Cardiac fibroblast (primary cell): ENCODE measurements at places on chromosomes 2 and 18.

DNA sequence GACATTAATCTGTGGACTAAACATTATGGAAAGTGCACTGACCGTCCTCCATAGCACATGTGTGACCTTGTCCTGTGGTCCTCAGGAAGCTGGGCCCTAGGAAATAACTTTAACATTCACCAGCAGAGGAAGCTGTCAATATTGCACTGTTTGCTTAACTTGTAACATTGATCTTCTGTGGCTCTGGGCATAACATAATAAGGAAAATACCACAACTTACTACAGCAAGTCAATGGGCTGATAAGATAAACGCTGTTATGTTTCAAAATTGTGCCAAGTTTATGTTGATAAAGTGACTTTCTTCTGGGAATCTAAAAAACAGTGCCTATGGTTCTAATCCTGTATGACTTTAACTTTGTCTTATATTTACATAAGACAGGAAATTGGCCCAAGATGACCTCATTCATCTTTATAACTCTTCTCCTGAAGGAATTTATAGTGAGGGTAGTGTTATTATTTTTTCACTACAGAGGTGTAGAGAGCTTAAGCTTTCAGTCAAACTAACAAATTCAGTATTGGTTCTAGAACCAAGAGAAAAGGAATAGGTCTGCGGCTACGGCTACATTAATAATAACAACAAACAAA, 113.7 kb upstream of the MAP4K3 start:
- DNase-seq, result peak; percentile 39

DNA sequence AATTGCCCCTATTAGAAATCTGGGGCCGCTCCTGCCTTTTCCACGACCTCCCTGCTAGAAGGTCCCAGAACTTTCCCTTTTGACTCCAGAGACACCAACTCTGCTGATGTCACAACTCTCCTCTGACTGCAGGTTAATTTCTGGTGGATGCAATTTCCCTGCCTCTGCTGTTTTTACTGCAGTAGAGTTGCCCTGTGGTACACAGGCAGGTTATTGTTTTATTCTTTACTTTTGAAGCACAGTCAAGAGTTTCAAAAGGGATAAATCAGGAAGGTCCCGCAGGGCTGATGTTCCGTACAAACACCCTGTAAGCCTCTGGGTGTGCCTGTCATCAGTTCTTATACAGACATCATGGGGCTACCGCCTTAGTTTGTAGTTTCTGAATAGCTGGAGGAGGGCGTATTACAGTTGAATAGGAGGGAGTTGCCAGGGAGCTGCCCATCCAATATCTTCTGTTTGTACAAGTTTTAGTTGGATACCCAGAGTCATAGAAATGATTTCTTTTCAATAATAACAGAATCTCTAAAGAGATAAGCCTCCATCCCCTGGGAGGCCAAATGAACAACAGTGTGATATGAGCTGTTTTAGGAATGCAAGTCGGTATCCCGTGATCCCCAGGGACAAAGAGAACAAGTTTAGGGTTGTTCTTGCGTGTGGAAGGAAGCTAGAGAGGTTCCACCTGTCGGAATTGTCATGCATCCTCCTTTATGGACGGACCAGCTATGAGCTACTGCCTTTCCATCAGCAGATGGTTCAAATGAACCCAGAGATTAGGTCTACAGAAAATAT, 108.4 kb upstream of the COPS8 start:
- DNase-seq, result peak; percentile 35

DNA sequence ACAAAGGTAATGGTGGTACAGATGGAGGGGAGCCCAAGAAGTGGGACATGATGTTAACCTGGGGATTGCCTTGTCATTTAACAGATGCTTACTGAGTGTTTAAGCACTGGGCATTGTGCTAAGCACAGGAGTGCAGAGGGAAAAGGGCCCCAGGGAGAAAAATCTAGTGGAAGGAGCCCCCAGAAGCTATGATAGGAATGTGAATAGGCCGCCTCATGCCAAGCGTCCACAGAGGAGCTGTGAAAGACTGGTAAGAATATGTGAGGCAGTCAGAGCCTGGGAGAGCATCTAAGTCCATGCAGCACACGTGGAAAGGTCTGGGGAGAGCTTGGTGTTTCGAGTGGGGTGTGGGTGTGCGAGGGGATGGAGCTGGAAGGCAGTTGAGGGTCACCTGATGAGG, 5.5 kb downstream of the ZNF532 start:
- DNase-seq, result peak; percentile 53

- DNase-seq, result no peak
Observed at GRCh38 chr18:77056344-77057005, 76.1 kb downstream of the MBP start.

DNA sequence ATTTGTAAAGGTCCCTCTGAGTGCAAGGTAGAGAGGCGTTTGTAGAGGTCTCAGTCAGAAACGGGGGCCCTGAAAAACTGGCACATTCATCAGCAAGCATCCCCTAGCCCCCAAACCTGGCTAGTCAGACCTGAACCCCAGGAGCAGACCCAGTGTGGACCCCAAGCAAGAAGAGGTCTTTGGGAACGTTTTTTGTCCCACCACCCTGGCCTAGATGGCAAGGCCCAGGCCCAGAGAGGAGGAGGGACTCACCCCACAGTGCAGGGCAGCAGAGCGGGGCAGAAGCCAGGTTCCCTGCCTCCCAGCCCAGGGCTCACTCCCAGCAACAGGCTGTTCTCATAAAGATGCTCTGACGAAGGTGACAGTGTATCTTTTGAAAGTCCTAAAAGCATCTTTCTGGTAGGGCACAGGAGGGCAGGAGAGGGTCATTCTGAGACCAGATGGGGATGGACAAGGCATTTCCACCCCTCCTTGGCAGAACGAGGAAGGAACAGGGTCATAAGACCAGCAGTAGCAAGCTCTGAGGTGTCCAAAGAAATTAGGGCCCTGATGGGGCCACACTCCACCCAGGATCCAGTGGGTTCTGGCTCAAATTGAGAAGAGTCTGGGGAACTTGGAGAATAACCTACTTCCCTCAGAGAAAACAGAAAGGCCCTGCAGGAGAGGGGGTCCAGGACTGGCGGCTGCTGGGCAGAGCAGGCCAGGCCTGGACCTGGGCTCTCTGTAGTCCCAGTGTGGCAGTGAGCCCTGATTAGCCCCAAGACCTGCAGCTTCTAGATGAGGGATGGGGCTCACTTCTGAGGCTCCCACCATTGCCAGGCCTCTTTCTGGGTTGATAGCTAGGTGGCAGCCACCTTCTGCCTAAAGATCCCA, 18.2 kb downstream of the ADRA2B start:
- no peak for DNase-seq

- DNase-seq, result no peak
Observed at GRCh38 chr18:8151181-8151580, 458.1 kb upstream of the RAB12 start.

DNA sequence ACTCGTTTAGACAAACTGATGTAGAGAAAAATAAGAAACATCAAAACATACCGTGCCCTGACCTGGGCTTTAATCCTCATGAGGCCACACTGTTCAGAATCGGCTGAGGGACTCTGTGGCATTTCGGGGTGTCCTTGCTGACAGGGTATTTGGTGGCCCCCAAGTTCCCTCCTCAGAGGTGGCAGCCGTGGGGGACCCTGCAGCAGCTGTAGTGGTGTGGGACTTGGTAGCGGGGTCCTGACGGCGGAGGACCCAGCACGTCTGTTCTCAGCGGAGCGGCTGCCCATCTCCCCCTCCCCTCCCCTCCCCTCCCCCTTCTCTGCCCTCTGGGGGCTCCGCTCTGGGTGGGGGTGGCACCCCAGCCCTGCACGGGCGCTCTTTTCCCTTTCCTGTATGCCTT, 18.4 kb downstream of the KCNG2 start:
- no peak for DNase-seq

- no peak for DNase-seq
Observed at GRCh38 chr2:209969692-209970091, 32.7 kb upstream of the RPE start.

DNA sequence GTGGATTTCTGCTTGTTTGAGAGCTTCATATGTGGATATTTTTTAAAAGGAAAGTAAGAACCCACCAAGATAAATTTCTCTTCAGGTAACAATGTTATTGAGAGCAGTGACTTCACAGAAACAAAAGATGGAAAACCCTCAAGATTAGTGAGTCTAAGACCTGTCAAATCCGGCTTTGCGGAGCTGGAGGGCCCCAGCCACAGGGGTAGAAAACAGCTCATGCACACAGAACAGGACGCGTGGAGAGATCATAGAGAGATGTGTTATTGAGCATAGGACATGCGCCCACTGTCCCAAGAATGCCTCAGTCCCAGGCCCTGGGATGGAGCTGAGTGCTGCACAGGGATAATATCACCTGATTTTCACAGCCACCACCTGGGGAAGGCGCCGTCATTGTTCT, 21.3 kb downstream of the EDAR start:
- no peak for DNase-seq

DNA sequence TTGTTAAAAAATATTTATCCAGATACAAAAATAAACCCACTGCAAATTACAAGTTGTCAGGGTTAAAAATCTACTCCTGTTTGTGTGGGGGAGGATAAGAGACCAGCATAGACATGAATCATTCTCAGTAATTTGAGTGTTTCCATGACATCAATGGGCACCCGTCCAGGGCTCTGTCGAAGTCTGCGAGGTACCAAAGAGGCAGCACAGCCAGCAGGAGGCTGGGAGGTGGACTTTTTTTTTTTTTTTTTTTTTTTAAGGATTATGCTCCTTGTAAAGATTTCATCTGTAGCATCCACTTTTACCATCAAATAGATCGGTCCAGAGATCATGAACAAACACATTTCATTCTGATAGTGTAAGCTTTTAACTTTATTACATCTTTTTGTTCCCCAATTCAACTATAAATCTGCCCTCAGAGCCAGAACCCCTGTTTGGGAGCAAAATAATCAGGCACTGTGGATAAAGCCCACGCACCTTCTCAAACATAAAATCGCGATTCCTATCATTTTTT, 182.0 kb downstream of the TCF4 start:
- peak; percentile 98 for DNase-seq

GRCh38 chr18:61551586-61551985, 218.4 kb downstream of the CDH20 start:
- DNase-seq, result peak; percentile 91

DNA sequence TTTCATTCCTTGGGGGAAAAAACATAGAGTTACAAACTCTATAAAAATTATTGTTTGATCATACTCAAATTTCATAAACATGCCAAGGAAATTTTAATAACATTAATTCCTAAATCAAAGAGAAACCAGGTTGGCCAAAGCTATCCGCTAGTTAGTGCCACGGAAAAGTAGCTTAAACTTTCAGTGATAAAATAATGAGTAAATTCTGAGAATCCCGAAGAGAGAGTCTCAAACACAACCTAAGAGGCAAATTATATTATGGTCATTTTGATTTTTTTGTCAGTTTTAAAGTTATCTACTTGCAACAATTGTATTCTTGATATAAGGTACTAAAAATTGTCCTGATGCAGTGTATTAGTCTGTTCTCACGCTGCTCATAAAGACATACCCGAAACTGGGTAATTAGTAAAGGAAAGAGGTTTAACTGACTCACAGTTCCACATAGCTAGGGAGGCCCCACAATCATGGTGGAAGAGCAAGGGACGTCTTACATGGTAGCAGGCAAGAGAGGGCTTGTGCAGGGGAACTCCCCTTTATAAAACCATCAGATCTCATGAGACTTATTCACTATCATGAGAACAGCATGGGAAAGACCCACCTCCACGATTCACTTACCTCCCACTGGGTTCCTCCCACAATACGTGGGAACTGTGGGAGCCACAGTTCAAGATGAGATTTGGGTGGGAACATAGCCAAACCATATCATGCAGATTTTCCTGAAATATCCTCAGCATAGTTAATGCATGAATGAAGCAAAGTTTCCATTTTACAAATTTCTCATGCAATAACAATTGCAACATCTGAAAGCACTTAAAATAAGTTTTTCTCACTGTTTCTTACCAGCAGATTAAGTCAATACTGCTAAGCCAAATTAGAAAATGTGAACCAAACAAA, 205.9 kb upstream of the STK17B start:
- peak; percentile 57 for DNase-seq

DNA sequence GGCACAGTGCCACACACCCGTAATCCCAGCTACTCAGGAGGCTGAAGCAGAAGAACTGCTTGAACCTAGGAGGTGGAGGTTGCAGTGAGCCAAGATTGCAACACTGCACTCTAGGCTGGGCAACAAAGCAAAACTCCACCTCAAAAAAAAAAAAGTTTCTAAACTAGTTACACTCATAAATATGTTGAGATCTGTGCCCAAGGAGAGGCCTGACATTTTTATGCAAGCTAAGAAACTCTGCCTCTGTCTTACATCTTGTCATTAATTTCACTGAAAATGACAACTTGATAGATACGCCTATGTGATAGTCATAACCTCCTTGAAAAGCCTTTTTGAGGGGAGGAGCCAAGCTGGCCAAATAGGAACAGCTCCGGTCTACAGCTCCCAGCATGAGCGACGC, 412.7 kb downstream of the STK39 start:
- DNase-seq, result no peak

- DNase-seq, result no peak
Observed at GRCh38 chr2:133801946-133802345, 233.7 kb upstream of the NCKAP5 start.

- DNase-seq, result no peak
Observed at GRCh38 chr2:116879650-116880160, 934.8 kb upstream of the DDX18 start.

- peak; percentile 74 for DNase-seq
Observed at GRCh38 chr2:85648619-85649018, 19.4 kb downstream of the SFTPB start.

DNA sequence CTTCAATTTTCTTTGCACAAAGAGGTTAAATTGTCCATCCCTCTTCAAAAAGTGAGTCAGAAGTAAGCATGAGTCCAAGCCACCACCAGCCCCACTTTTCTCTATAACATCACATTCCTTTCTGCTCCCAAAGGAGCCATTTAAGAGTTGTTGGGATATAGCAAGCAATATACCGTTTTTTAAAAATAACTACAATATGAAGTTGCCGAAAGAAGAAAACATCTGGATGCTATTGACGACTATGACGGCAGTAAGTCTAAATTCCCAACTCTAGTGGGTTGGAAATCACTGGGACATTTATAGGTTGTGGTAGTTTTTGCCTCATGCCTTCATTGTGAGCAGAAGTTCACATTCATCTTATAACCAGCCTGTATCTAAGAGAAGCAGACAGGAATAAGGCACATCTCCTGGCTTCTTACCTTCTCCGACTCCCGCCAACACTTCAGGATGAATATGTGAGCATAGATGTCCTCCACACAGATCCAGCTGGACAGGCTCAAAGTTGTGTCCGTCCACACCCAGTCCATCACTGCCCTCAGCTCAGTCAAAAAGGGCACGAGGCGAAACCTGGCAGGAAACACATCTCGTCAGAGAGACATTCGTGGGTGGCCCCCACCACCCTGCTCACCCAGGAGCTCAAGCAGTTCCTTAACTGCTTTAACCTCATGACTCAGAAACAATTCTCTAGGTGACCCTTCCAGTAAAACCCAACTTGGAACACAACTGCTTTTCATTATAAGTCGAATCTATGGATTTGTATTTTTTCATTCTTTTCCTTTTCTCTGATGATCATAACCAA, 163.6 kb downstream of the NAPG start:
- no peak for DNase-seq
